Upper lobe of left lung (tissue), 6 donors: ENCODE measurements at places on chromosomes 6 and 20.

- DNase-seq: no peak
- H3K27me3 ChIP-seq: no peaks in the 10 kb centered on the region
- H3K4me3 ChIP-seq: peak overlapping the region; percentile 79
- H3K4me1 ChIP-seq: peaks cover 33% of the 10 kb centered on the region
- peak overlapping the region; percentile 92 for H3K27ac ChIP-seq
Observed at GRCh38 chr6:17988422-17988944, 1.0 kb upstream of the KIF13A start.

GRCh38 chr6:31350196-31351032 lies 6.6 kb downstream of the HLA-B start:
- H3K4me3 ChIP-seq: no peak overlapping the region
- peaks cover 19% of the 10 kb centered on the region for H3K4me1 ChIP-seq
- H3K36me3 ChIP-seq: peaks cover 16% of the 10 kb centered on the region
- no peaks in the 10 kb centered on the region for H3K27me3 ChIP-seq
- DNase-seq: no peak

GRCh38 chr6:7264686-7265384 lies 48.2 kb downstream of the SSR1 start:
- H3K4me1 ChIP-seq: peaks cover 15% of the 10 kb centered on the region
- no peak overlapping the region for H3K27ac ChIP-seq
- DNase-seq: no peak
- H3K36me3 ChIP-seq: no peaks in the 10 kb centered on the region

- no peaks in the 10 kb centered on the region for H3K4me1 ChIP-seq
- H3K27me3 ChIP-seq: no peaks in the 10 kb centered on the region
- H3K4me3 ChIP-seq: no peak overlapping the region
- no peaks in the 10 kb centered on the region for H3K36me3 ChIP-seq
Observed at GRCh38 chr6:3770023-3770720, 18.7 kb upstream of the PXDC1 start.

DNA sequence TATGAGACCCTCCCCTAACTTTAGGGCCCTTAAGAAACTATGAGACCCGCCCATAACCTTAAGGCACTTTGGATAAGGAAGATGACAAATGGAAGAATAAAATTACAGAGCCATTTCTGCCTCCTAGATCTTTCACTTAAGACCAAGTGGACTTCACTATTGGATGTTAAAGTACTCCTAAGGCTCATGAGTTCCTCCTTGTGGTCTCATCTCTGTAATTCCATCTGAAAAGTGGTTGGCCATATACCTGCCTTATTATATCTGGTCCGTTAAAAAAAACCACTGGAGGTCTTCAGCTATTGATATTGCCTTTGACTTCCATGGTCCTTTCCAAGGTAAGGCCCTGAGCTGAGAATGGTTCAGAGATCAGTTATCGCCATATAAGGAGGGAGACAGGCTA lies 310.3 kb downstream of the EYA4 start:
- H3K27me3 ChIP-seq: no peaks in the 10 kb centered on the region
- H3K4me3 ChIP-seq: no peak overlapping the region
- no peak for DNase-seq
- no peak overlapping the region for H3K27ac ChIP-seq

- H3K27me3 ChIP-seq: no peaks in the 10 kb centered on the region
- H3K36me3 ChIP-seq: no peaks in the 10 kb centered on the region
- no peak for DNase-seq
- H3K4me1 ChIP-seq: peaks cover 3% of the 10 kb centered on the region
Observed at GRCh38 chr6:169890049-169890448, 138.6 kb downstream of the ERMARD start.

DNA sequence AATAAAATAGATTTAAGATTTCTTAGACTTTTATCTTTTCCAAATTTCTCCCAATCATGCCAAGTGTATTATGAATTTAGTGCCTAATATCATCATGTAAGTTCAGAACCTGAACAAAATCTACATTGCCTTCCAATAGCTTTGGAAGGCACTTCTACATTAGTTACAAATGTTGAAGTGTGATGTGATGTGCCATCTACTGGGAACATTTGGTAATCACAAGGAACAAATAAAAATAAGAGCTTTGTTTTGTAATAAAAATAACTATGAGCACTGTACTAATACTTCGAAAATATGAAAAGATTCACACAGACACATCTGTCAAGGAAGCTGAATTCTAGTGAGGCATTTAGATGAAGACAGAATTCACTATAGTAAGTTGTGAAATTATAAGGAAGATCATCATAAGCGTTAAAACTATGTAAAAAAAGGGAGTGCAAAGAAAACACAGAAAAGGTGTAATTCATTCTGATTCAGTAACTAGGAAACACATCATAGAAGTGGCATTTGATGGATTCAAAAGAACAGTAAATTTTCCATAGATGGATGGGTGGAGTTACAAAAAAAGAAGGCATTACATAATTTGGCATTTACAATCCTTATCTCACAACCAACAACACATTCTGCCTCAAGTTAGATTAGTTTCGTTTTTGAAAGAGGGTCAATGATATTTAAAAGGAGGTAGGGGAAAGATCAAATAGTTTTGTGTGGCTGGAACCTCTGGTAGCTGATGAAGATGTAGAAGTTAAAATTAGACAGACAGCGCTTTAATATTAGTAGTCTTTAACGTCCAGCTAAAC lies 161.0 kb downstream of the ASCC3 start:
- H3K4me3 ChIP-seq: peak overlapping the region; percentile 29
- no peaks in the 10 kb centered on the region for H3K4me1 ChIP-seq
- DNase-seq: no peak
- no peaks in the 10 kb centered on the region for H3K27me3 ChIP-seq
- no peak overlapping the region for H3K27ac ChIP-seq

- no peak overlapping the region for H3K4me3 ChIP-seq
- H3K36me3 ChIP-seq: no peaks in the 10 kb centered on the region
- H3K27ac ChIP-seq: no peak overlapping the region
- H3K4me1 ChIP-seq: no peaks in the 10 kb centered on the region
Observed at GRCh38 chr20:2421247-2421646, 40.5 kb downstream of the TGM6 start.

- H3K4me3 ChIP-seq: peak overlapping the region; percentile 36
- peaks cover 30% of the 10 kb centered on the region for H3K4me1 ChIP-seq
- no peak for DNase-seq
- peak overlapping the region; percentile 85 for H3K27ac ChIP-seq
Observed at GRCh38 chr20:53828682-53829254, 235.1 kb upstream of the ZNF217 start.

- no peaks in the 10 kb centered on the region for H3K36me3 ChIP-seq
- no peaks in the 10 kb centered on the region for H3K27me3 ChIP-seq
- H3K4me1 ChIP-seq: peaks cover 30% of the 10 kb centered on the region
- DNase-seq: no peak
Observed at GRCh38 chr20:49595811-49596561, 28.0 kb upstream of the PTGIS start.

GRCh38 chr6:43078691-43079090 lies 2.6 kb downstream of the PTK7 start:
- DNase-seq: no peak
- H3K4me3 ChIP-seq: no peak overlapping the region
- no peaks in the 10 kb centered on the region for H3K27me3 ChIP-seq

DNA sequence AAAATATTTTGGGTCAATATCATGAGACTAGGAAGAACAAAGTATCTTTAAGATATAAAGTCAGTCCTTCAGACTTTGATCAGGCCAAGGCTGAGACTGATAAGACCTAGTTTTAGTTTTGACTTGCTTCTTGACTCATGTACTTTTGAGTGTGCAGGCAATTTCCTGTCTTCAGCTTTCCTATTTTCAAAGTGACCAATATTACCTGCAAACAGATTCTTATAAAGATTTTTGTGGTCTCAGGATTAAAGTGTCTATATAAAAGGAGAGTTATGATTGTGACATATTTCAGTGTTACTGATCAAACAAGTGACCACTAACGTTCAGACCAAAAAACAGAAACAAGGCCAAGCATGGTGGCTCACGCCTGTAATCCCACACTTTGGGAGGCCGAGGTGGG lies 36.0 kb upstream of the AKIRIN2 start:
- no peaks in the 10 kb centered on the region for H3K27me3 ChIP-seq
- no peak for DNase-seq
- peaks cover 7% of the 10 kb centered on the region for H3K4me1 ChIP-seq
- H3K4me3 ChIP-seq: no peak overlapping the region

DNA sequence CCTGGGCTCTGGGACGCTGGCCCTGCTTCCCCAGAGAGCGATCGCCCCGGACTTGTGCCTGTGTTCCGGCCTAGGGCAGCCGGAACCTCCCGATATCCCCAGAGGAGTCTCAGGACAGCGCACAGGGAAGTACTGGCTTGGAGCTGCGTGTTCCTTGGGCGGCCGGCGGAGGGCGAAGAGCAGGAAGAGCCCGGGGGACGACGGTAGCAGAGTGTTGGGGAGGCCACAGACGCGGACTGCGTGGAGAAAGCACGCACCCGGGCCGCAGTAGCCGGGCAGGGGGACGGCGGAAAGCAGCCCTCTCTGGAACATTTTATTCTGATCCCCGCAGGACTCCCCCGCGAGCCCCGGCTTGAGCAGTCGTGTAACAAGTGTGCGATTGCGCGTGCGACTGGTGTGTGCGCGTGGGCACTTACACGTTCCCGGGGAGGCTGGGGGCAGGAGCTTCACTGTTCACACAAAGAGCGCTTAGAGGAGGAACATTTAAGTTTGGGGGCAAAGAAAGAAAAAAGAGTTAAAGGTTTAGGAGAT lies 36.1 kb downstream of the NCR2 start:
- H3K27me3 ChIP-seq: peaks cover 45% of the 10 kb centered on the region
- no peak overlapping the region for H3K27ac ChIP-seq
- peaks cover 35% of the 10 kb centered on the region for H3K4me1 ChIP-seq
- H3K36me3 ChIP-seq: no peaks in the 10 kb centered on the region
- peak; percentile 27 for DNase-seq

GRCh38 chr6:25706314-25707014 lies 48.1 kb upstream of the SLC17A4 start:
- H3K27ac ChIP-seq: no peak overlapping the region
- H3K4me3 ChIP-seq: no peak overlapping the region
- H3K27me3 ChIP-seq: no peaks in the 10 kb centered on the region
- no peaks in the 10 kb centered on the region for H3K4me1 ChIP-seq
- DNase-seq: no peak
- H3K36me3 ChIP-seq: no peaks in the 10 kb centered on the region

DNA sequence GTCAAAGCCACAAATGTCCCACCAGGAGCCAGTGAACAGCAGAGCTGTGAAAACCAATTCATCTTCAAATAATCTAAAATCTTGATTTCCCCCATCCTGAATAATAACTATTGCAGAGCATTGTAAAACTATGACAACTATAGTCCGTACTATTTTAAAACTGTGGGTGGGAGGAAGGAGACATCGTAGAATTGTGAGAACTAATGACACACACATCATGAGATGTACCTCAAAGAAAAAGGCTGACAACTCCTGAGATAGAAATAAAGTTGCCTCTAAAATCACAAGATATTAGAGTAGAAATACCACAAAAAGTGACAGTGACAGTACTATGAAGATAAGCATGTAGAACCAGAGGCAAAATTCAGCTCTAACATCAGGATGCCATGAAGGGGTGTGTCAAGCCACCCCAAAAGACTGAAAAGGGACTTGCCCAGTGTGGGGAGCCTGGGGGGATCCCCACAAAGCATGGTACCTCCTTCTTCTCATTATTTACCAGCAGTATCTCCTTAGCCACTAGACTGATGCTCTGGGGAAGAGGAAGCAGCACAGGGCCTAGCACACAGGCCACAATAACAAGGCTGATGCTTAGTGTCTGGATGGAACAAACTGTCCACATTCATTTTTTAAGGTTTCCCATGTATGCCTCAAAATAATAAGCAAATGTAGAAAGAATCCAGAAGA lies 13.4 kb downstream of the NAPB start:
- no peak overlapping the region for H3K27ac ChIP-seq
- H3K27me3 ChIP-seq: no peaks in the 10 kb centered on the region
- no peaks in the 10 kb centered on the region for H3K36me3 ChIP-seq
- H3K4me1 ChIP-seq: peaks cover 22% of the 10 kb centered on the region
- H3K4me3 ChIP-seq: no peak overlapping the region
- DNase-seq: no peak

GRCh38 chr6:151445482-151445881 lies 6.4 kb downstream of the RMND1 start:
- H3K36me3 ChIP-seq: no peaks in the 10 kb centered on the region
- DNase-seq: no peak
- H3K27ac ChIP-seq: peak overlapping the region; percentile 21
- no peak overlapping the region for H3K4me3 ChIP-seq

- H3K27me3 ChIP-seq: peaks cover 3% of the 10 kb centered on the region
- DNase-seq: no peak
- H3K36me3 ChIP-seq: no peaks in the 10 kb centered on the region
- peaks cover 6% of the 10 kb centered on the region for H3K4me1 ChIP-seq
- H3K4me3 ChIP-seq: no peak overlapping the region
Observed at GRCh38 chr6:1593286-1593957, 16.3 kb upstream of the FOXC1 start.

- peaks cover 24% of the 10 kb centered on the region for H3K4me1 ChIP-seq
- peaks cover 11% of the 10 kb centered on the region for H3K36me3 ChIP-seq
- H3K27me3 ChIP-seq: no peaks in the 10 kb centered on the region
- peak overlapping the region; percentile 99 for H3K27ac ChIP-seq
- H3K4me3 ChIP-seq: peak overlapping the region; percentile 90
- peak; percentile 93 for DNase-seq
Observed at GRCh38 chr6:158818581-158819212, 471 bp downstream of the EZR start.

GRCh38 chr6:84013931-84014330 lies 19.6 kb upstream of the MRAP2 start:
- no peaks in the 10 kb centered on the region for H3K36me3 ChIP-seq
- no peaks in the 10 kb centered on the region for H3K4me1 ChIP-seq
- no peak for DNase-seq
- H3K27ac ChIP-seq: no peak overlapping the region
- H3K4me3 ChIP-seq: no peak overlapping the region

GRCh38 chr6:1608222-1609040 lies 1.3 kb upstream of the FOXC1 start:
- no peak overlapping the region for H3K27ac ChIP-seq
- H3K4me1 ChIP-seq: peaks cover 86% of the 10 kb centered on the region
- peak overlapping the region; percentile 59 for H3K4me3 ChIP-seq
- no peaks in the 10 kb centered on the region for H3K36me3 ChIP-seq
- no peaks in the 10 kb centered on the region for H3K27me3 ChIP-seq

- no peak for DNase-seq
- no peaks in the 10 kb centered on the region for H3K27me3 ChIP-seq
- no peaks in the 10 kb centered on the region for H3K36me3 ChIP-seq
- H3K27ac ChIP-seq: peak overlapping the region; percentile 89
- H3K4me1 ChIP-seq: peaks cover 19% of the 10 kb centered on the region
Observed at GRCh38 chr6:21593927-21594415, 420 bp downstream of the SOX4 start.

DNA sequence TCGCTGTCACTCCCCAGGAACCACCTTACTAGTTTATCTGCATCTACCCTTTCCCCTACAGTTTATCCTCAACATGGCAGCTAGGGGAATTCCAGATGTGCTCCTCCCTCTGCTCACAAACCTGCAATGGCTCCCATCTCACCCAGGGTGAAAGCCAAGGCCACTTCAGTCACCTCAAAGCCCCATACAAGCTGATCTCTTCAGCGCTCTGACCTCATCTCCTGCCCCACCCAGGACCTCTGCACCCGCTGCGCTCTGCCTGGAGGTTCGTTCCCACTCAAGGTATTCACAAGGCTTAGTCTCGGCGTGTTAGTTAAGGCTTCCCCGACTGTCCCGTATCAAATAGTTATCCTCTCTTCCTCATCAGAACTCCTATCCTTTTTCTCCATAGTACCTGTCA lies 28.6 kb upstream of the SPDEF start:
- DNase-seq: no peak
- no peaks in the 10 kb centered on the region for H3K4me1 ChIP-seq
- no peaks in the 10 kb centered on the region for H3K27me3 ChIP-seq
- peaks cover 15% of the 10 kb centered on the region for H3K36me3 ChIP-seq
- no peak overlapping the region for H3K27ac ChIP-seq
- no peak overlapping the region for H3K4me3 ChIP-seq

- H3K27me3 ChIP-seq: no peaks in the 10 kb centered on the region
- DNase-seq: no peak
- peaks cover 14% of the 10 kb centered on the region for H3K4me1 ChIP-seq
- no peaks in the 10 kb centered on the region for H3K36me3 ChIP-seq
Observed at GRCh38 chr6:138596591-138596990, 97.3 kb upstream of the NHSL1 start.
